Activated T-helper 1 cell treated with anti-CD3 and anti-CD28 coated beads, Interleukin-12 subunit alpha, Interleukin-12 subunit beta, Interleukin-2, Interleukin-4 antibody, amounts not matched to agents 30 ng/mL and 10 ng/mL and 1 ng/mL, durations not matched to agents 14 hours and 24 hours and 36 hours (primary cell): ENCODE measurements at places on chromosomes 3 and 15.

DNA sequence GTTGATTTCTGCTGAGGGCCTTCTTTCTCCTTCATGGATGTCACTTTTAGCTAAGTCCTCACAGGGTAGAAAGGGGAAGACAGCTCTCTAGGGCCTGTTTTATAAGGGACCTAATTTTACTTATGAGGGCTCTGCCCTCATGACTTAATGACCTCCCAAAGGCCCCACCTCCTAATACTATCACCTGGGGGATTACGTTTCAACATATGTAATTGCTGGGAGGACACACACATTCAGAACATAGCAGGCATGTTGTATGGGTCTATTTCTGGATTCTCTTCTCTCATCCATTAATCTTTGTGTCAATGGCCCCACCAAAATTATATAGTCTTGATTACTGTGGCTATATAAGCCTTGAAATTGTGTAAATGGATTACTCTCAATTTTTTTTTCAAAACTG lies 255.0 kb downstream of the CLSTN2 start:
- no peaks in the 10 kb centered on the region for H3K36me3 ChIP-seq
- no peak overlapping the region for H3K27ac ChIP-seq
- no peak for DNase-seq
- no peaks in the 10 kb centered on the region for H3K4me1 ChIP-seq
- no peak overlapping the region for H3K4me3 ChIP-seq
- H3K27me3 ChIP-seq, result peaks cover 7% of the 10 kb centered on the region

GRCh38 chr3:120823156-120823555 lies 80.6 kb downstream of the GTF2E1 start:
- no peak overlapping the region for H3K4me3 ChIP-seq
- no peak for DNase-seq
- no peaks in the 10 kb centered on the region for H3K4me1 ChIP-seq
- no peak overlapping the region for H3K27ac ChIP-seq
- no peaks in the 10 kb centered on the region for H3K36me3 ChIP-seq

DNA sequence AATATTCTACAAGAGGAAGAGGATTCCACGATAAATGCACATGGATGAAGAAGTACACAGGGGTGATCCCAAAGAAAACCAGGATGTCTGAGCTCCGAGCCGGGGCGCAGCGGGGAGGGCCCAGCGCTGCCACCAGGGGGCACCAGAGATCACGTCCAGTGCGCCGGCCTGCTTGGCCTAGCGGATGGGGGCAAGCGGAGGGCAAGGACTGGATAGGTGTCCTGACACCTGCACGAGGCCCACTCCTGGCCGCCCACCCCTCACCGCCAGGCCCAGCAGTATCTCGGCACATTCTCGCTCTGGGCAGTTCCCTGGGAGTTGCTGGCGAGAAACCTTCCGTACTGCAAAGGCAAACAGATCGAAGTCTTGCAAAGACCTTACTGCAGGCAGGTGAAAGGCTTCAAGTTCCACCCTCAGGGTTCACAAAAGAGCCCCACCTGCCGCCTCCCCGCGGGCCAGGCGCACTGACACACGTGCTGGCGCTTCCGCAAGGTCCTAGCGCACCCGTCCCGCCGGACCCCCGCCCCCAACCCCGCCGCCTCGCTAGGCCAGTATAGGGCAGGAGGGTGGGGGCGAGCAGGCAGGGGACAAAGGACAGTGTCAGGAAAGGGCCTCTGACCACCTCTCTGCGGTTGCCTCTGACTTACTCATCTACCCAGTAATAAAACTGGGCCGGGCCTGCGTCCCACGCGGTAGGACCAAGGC lies 3.3 kb downstream of the ANKRD63 start:
- no peak overlapping the region for H3K27ac ChIP-seq
- peaks cover 57% of the 10 kb centered on the region for H3K27me3 ChIP-seq
- no peak overlapping the region for H3K4me3 ChIP-seq
- DNase-seq, result peak; percentile 60

DNA sequence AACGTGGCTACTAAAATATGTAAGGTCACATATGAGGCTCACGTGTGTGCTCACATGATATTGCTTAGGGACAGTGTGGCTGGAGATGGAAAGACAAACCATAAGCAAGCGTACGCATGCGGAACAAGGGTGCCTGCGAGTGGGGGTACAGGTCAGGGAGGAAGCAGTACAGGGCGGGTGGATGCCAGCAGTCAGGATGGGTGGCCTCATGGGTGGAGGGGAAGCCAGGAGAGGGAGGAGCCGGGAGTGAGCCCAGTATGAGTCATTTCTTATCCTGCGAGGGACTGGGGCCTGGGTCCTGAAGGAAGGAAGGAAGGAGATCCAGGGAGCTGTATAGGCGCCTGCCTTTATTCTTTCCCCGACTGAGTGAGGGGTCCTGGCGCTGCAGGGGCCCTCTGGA lies 42.0 kb upstream of the CGNL1 start:
- H3K36me3 ChIP-seq, result no peaks in the 10 kb centered on the region
- DNase-seq, result no peak
- H3K4me3 ChIP-seq, result no peak overlapping the region
- no peak overlapping the region for H3K27ac ChIP-seq

- peak overlapping the region; percentile 11 for H3K4me3 ChIP-seq
- H3K27me3 ChIP-seq, result peaks cover 22% of the 10 kb centered on the region
- no peak overlapping the region for H3K27ac ChIP-seq
- H3K4me1 ChIP-seq, result peaks cover 24% of the 10 kb centered on the region
- no peaks in the 10 kb centered on the region for H3K36me3 ChIP-seq
Observed at GRCh38 chr3:197458179-197458707, 97.5 kb downstream of the BDH1 start.

- no peak overlapping the region for H3K27ac ChIP-seq
- H3K27me3 ChIP-seq, result no peaks in the 10 kb centered on the region
- H3K36me3 ChIP-seq, result no peaks in the 10 kb centered on the region
- no peaks in the 10 kb centered on the region for H3K4me1 ChIP-seq
Observed at GRCh38 chr3:53969086-53969485, 77.4 kb upstream of the SELENOK start.

- H3K27ac ChIP-seq, result no peak overlapping the region
- H3K36me3 ChIP-seq, result no peaks in the 10 kb centered on the region
- DNase-seq, result no peak
Observed at GRCh38 chr3:166743481-166744134, 636.5 kb downstream of the ZBBX start.

DNA sequence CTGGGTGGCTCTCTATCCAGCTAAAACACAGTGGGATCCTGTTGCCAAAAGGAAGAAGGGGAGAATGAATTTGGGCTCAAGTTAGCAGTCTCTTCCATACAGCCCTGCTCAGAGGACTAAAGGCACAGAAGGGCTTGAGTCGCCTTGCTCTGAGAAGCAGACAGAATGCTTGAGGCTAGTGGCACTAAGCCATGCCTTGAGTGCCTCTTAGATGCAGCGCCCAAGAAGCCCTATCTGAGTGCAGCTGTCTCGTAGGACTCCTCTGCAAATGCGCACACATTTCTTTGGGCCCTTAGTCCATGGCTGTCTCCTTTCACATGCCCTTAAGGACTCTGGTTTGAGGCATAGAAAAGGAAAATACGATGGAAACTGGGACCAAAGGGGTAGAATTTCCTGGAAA lies 211.3 kb upstream of the CHRM5 start:
- no peak overlapping the region for H3K27ac ChIP-seq
- peaks cover 2% of the 10 kb centered on the region for H3K27me3 ChIP-seq
- H3K4me3 ChIP-seq, result no peak overlapping the region
- no peak for DNase-seq
- H3K36me3 ChIP-seq, result no peaks in the 10 kb centered on the region
- no peaks in the 10 kb centered on the region for H3K4me1 ChIP-seq

DNA sequence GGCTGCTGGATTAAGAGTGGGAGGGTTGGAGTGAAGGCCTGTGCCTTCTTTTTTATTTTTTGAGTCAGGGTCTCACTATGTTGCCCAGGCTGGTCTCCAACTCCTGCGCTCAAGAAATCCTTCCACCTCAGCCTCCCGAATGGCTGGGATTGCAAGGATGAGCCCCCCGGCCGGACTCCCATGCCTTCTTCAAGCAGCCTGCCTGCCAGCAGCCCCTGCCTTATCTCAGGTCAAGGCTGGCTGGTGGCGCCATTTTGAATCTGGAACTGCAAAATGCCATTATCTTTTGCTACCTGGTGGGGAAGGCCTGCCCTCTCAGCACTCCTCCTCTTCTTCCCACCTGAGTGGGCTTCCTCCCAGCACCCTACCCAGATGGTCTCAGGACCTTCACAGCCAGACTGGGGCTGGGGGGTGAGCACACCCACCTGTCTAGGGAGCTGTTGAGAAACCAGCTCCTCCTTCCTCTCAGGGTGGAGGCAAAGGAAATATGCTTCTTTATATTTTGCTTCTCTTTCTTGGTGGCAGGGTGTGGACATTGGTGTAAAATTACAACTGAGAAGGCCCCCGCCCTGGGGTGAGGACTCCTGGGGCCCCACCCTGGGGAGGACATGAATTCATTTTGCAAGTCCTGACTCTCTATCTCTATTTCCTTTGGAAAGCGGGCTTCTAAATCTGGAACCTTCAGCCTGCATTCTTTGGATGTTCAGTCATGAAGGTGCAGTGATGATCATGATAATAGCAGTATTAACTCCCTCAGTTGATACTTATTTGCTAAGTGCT lies 7.7 kb upstream of the FLNB start:
- DNase-seq, result no peak
- H3K27me3 ChIP-seq, result peaks cover under 1% of the 10 kb centered on the region
- H3K36me3 ChIP-seq, result no peaks in the 10 kb centered on the region
- no peak overlapping the region for H3K4me3 ChIP-seq
- H3K4me1 ChIP-seq, result peaks cover 22% of the 10 kb centered on the region

- no peak for DNase-seq
- peaks cover 16% of the 10 kb centered on the region for H3K4me1 ChIP-seq
- no peak overlapping the region for H3K27ac ChIP-seq
- peaks cover 25% of the 10 kb centered on the region for H3K36me3 ChIP-seq
- no peaks in the 10 kb centered on the region for H3K27me3 ChIP-seq
Observed at GRCh38 chr3:125318871-125319270, 56.3 kb downstream of the ZNF148 start.

- H3K4me1 ChIP-seq, result peaks cover 17% of the 10 kb centered on the region
- H3K4me3 ChIP-seq, result no peak overlapping the region
- DNase-seq, result no peak
- H3K27me3 ChIP-seq, result peaks cover 9% of the 10 kb centered on the region
Observed at GRCh38 chr15:66957431-66957720, 108.0 kb upstream of the SMAD3 start.
